Fibroblast of the aortic adventitia (primary cell): ENCODE measurements at places on chromosomes 13 and 19.
A peak's percentile ranks its signal among the peaks of the same experiment; 100 is the strongest.

DNA sequence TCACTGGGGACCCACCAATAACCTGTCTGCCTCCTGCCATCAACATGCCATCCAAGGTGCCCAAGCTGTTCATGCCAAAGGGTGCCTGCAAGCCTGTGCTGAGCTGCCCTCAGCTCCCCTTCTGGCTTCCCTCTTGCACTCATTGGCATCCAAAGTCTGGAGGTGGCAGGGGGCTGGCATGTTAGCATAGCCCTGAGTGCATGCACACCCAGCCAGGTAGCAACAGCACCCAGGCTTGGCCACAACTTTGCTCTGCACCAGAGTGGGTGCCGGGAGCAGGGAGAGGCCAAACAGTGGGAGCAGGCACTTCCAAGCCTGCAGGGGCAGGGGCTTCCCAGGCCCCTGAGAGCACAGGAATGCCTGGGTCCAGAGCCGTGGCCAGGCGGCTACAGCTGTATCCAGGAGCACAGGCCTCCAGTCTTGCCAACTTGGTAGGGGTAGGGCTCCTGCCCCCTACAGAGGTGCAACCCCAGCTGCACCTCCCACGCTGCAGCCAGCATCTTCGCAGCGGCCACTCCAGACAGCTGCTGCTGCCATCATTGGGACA, 26.1 kb upstream of the TBC1D4 start:
- DNase-seq: no peak

DNA sequence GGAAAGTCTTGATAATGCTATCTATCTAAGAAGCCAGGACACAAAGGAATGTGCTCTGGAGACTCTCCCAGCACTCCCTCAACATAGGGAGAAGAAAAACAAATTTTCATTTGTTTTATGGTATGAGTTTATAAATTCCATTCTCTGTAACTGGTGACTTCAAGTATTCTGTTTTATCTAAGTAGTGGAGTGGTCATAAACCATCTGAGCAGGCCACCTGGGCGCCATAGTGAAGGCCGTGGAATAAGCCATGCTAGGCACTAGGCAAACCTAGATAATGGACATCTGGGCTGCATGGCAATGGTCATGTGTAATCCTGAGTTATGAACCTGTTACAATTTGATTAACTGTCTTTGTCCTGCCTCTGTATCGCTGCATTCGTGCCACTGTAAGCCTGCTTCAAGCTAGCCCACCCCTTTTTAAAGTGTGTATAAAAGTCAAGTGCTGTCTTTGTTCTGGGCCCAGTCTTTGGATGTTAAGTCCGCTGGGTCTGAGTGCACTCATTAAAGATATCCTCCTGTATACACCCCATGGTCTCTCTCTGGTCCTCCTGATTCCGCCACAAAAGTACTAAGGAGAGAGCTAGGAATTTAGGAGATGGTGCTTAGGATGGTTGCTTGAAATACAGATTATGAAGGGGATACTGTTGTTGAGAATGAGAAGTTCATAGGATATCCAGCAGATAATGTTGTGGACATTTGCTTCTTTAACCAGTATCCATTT, 13.2 kb downstream of the GTF2F2 start:
- DNase-seq: peak; percentile 17

DNA sequence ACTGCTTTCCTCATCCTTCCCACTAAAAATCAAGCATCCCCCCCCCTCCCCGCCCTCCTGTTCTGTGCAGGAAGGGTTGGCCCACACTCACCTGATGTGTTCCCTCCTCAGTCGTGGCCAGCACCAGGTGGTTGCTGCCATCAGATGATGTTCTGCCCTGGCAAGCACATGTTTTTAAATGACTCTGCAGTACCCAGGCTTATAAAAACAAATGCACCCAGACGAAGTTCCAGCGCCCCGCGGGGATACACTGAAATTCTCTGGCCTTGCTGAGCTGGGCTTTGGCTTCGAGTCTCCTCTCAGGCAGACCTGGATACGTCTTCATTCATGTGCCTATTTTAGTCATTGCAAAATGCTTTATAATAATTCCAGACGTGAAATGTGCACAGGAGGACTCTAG, 316.3 kb downstream of the DLEU7 start:
- no peak for DNase-seq

DNA sequence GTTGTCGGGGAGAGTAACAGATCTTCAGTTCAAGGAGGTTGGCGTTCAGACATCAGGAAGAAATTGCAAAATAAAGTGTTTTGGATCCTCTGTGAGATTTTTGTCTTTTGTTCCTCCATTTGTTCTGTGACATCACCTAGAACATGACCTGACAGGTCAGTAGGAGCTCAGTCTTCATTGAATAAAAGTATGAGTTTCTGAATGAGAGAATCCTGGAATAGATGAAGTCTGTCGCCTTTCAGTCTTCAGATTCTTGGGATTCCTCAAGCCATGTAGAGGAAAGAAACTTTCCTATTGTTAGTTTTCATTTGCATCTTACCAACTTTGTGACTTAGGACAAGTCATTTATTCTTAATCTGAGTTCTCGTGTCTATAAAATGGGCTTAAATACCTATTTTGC, 14.4 kb downstream of the ARHGAP35 start:
- no peak for DNase-seq

GRCh38 chr13:25946321-25946720, 105.5 kb downstream of the SHISA2 start:
- DNase-seq: no peak

DNA sequence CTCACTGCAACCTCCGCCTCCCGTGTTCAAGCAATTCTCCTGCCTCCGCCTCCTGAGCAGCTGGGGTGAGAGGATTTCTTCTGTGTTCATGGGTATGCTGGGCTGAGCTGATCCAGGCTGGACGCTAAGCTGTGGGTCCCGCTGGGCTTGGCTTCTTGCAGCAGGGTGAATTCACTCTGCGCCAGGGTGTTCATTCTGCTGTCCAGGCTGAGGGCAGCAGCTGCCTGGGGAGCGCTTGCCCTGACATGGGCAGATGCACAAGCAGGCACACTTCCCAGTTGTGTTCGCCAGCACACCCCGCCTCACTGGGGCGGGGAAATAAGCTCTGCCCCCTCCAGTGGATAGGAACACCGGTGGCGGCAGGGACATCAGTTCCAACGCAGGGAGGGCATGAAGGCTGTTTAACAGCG, 7.3 kb upstream of the INAFM1 start:
- no peak for DNase-seq

DNA sequence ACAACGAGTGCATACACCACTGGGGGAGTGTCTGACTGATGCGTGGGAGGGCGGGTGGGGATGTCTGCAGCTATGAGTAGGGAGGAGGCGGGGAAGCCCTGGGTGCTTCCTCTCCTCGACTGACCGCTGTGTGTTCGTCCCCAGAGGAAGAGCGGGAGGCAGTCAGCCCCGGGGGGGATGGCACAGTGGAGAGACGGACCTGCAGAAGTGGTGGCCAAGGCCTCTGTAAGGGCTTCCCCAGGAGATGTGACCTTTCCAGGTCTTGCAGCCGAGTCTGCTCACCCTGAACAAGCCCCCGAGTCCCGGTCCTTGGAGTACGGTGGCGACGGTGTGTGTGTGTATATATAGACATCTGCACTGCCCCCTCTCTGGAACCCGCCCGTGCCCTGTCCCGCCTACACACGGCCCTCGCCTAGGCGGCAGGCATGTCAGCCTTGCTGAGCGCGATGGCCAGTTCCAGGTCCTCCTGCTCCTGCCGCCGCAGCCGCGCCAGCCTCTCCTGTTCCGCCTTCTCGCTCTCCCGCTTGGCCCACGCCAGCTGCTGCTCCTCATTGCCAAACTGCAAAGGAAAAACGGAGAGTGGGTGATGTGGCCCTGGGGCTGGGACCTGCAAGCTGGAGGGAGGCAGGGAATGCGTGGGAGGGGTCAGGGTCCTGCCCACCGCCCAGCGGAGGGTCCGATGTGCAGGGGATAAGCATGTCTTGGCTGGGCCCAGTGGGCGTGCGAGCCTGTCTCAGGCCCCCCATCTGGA, 30.8 kb downstream of the KLF2 start:
- no peak for DNase-seq

DNA sequence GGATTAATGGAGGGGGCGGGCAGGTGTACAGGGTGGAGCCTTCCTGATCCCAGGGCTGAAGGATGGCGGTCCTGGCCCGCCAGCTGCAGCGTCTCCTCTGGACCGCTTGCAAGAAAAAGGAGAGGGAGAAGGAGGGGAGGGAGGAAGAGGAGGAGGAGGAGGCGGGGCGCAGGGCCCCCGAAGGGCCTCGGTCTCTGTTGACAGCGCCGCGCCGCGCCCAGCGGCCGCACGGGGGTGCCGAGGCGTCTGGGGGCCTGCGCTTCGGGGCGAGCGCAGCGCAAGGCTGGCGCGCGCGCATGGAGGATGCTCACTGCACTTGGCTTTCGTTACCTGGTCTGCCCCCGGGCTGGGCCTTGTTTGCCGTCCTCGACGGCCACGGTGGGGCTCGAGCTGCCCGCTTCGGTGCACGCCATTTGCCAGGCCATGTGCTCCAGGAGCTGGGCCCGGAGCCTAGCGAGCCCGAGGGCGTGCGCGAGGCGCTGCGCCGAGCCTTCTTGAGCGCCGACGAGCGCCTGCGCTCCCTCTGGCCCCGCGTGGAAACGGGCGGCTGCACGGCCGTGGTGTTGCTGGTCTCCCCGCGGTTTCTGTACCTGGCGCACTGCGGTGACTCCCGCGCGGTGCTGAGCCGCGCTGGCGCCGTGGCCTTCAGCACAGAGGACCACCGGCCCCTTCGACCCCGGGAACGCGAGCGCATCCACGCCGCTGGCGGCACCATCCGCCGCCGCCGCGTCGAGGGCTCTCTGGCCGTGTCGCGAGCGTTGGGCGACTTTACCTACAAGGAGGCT, at the start of gene PPM1N:
PPM1N (plus strand) TSS at position 33 of the 785 bp plus-strand sequence; CDS start at position 63, 30 bp downstream.
- no peak for DNase-seq

DNA sequence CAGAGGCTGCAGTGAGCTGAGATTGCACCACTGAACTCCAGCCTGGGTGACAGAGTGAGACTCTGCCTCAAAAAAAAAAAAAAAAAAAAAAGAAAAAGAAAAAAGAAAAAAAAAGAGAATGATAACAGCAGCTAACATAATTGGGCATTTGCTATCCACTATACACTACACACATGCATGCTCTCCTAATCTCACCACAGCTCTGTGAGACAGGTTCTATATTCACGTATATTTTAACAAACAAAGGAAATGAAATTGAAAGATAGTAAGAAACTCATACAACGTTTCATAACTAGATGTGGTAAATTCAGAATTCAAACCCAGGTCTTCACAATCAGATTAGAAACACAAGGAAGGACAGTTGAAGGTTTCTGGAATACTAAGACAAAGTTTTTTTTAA, 265.7 kb downstream of the DIAPH3 start:
- DNase-seq: no peak

- peak; percentile 68 for DNase-seq
These were observed 8.3 kb upstream of the KCNN4 start for GRCh38 chr19:43789029-43789428.

DNA sequence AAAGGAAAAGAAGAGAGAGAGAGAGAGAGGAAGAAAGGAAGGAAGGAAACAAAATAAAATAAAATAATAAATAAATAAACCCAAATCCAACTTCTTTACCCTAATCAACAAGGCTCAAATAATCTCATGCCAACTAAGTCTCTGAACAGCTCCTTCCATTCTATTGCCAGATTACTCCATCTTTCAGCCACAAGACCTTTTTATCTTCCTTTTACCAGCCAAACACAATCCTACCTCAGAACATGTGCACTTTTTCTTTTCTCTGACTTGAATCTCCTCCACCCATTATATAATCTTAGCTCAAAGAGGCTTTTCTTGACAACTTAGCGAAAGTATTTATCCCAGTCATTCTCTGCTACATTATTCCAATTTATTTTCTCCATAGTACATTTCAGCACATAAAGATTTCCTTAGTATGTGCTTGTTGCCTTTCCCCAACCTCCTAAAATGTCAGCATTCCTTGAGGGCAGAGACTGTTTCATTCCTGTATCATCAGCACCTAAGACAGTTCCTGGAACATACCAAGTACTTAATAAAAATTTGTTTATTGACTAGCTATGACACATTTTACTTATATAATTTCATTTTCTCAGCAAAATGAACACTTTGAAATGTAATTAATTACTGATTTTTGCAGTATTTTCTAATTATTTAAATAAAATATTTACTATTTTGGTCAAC, 33.5 kb upstream of the USPL1 start:
- peak; percentile 34 for DNase-seq

DNA sequence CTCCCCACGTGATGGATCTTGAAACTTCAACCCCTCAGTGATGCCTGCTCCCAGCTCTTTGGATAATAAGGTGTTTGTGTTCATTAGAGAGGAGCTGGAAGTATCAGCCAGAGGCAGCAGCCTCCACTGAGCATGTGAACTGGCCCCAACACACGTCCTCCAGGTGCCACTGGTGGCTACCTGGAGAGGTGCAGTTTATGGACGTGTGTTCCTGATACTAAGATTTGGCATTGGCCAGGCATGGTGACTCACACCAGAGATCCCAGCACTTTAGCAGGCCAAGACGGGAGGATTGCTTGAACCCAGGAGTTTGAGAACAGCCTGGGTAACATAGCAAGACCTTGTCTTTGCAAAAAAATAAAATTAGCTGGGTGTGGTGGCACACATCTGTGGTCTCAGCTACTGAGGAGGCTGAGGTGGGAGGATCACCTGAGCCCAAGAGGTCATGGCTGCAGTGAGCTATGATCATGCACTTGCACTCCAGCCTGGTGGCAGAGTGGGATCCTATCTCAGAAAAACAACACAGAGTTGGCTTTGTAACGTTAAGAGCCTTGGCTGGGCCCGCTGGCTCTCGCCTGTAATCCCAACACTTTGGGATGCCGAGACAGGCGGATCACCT, 34.4 kb downstream of the SLC25A42 start:
- DNase-seq: no peak

DNA sequence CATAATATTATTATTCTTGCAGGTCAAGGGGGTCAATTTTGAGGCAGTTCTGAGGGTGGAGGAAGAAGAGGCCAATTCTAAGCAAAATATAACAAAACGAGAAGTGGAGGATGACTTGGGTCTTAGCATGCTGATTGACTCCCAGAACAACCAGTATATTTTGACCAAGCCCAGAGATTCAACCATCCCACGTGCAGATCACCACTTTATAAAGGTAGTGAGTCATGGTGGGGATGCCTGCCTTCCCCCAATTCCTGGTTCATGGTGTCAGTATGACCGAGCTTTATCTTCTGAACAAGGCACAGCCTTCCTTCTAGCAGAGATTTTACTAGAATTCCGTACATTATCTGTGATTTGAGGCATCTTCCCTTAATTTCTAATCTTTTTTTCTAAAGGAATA, 9.4 kb upstream of the DCUN1D2 start:
- DNase-seq: peak; percentile 47

DNA sequence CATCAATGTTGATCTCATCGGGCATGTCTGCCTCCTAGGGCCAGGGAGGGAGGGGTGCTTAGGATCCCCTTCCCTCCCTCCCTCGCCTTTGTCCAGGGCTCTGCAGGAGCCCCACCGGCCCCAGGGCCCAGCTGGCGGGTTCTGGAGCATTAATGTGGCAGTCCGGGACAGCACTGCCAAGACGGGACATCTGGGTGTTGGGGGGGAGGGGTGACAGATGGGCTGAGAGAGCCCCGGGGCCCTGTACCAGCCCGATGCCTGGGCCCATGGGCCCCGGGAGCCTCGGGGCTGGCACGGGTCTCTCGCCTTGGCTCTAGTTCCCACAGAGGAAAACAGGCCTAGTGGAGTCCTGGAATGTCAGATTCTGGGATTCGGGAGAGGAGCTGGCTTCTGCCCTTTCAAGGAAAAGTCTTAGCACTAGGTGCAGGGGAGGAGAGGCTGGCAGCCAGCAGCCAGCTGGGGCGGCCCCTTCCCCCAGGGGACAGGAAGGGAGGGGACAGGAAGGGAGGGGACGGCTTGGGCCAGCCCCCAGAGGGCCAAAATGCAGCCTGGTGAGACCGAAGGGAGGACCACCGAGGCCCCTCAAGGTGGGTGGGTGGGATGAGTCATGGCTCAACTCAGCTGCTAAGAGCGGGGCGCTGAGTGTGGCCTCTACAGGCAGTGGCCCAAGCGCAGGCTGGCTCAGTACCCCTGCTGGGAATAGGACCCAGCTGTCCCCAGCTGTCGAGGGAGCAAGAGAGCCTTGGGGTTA, 3.1 kb downstream of the PPP1R14A start:
- DNase-seq: no peak
